ENCODE measurements at places on chromosomes 1 and 21.

- DNase-seq: no peak
Measured at GRCh38 chr1:6625584-6626149, 999 bp downstream of the THAP3 start.

DNA sequence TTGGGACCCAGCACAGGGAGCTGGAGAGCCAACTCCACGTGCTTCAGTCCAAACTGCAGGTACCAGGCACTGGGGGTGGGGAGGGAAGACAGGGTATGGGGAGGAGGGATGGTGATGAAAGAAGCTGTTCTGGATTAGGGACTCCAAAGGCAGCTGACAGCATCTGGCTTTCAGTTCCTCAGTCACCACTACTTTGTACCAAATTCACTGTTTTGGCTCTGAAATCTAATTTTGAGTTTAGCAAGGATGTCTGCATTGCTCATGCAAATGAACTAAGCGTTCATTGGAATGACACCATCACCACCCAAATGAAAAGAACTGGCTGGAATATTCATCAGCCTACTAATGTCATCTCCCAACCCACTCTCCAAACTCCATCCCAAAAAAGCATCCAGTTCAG lies 8.7 kb downstream of the C1orf74 start:
- no peak for DNase-seq

- DNase-seq: no peak
Measured at GRCh38 chr1:53320646-53321045, 7.2 kb downstream of the LRP8 start.

DNA sequence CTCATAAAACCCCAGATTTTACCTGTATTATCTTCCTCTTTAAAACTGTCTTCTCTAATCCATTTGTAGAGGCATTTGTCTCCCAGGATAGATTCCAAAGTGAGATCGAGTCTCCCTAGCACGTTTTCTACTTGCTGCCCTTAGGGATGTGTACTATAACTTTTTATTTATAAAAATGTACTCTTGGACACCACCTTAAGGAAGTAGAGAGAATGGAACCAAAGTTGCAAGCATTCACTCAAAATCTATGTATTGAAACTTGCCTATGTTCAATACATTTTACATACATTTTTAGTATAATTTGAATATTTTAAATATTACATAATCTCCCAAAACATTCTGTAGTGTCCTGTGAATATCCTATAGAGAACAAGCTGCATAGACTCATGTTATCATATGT lies 842 bp upstream of the SPRR2A start:
- DNase-seq: no peak

DNA sequence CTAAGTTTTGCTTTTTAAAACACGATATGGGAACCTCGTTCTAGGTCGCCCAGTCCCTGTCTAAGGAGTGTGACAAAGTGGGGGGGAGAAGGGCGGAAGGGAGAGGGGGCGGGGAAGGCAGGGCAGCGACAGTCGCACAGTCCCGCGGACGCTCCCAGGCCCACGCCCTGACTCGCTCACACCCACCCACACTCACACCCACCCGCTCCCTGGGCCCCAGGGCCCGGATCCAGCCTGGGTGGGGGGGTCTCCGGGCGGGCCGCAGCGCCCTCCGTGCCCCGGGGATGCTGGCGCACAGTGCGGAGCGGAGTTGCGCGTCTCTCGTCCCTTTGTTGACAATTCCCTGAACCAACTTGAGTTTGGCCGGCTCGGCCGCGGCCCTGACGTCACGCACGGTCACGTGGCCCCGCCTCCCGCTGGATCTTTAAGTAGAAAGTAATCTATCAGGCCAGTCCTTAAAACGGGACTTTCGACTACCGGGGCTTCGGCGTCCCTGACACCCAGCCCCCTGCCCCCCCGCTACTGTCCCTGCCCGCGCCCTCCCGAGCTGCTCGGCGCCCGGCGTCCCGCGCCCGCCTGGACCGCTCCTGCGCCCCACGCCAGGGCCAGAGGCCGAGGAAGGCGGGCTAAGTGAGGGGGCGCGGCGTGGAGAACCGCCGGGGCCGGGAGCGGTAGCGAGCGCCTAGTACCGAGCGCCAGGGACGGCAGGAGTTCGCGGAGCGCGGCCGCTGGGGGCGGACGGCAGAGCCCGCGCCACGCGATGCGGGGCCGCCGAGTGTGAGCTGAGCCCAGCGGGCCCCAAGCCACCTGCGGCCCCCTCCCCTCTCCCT lies at the start of gene FOXD3:
Gene FOXD3 (plus strand): TSS at position 454 of the 830 bp plus-strand sequence. CDS start 492 bp downstream, outside the sequence.
- DNase-seq: no peak

- DNase-seq: peak; percentile 28
Measured at GRCh38 chr1:76254104-76255030, 179.8 kb downstream of the ST6GALNAC3 start.

DNA sequence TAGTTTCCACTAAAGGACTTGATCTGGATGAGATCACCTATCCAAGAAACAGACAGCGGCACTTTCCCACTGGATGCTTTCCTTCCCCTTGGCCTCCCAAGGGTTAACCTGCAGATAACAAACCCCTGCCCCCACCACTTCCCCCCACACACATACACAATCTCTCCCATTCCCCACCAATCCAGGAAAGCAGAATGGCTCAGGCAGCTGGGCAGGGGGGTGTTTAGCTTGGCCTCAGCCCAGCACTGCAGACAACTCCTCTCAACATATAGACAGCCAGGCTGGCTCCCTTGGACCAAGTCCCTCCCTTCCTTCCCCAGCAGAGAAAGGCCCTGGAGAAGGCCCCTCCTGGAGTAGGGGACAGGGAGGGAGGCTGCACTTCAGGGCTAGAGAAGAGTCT lies 24.6 kb downstream of the PLEKHA6 start:
- DNase-seq: no peak

DNA sequence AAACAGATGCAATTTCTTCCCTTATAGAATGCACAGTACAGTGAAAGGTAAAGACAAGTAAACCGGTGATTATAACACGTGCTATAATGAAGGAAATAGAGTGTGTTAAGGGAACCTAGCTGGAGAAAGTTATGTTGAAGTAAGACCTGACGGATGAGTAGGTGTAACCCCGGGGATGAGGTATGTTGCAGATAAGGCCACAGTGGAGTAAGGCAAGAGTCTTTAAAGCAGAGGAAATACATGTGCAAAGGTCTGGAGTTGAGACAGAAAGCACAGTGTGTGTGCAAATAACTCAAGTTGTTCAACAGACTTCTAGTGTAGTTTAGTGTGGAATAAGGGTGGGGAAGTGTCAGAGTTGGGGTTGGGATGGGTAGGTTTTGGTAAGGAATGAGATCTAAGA lies 2.9 kb downstream of the DBT start:
- DNase-seq: no peak

DNA sequence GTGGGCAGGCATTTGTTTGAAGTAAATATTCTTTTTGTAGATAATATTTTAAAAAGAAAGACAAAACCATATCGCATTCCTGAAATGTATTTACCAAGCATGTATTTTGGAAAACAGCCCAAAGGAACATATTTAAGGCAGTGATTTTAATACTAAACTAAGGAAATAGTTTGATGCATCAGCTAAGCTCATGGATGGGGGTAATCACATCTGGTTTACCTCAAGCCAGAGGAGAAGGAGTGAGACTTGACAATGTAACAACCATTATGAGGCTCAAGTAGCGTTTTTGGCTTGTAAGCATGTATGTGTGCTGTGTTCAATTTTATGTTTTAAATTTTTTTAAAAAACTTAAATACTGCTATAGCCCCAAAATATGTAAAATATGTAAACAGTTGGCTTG lies 390.5 kb downstream of the DISC1 start:
- no peak for DNase-seq

DNA sequence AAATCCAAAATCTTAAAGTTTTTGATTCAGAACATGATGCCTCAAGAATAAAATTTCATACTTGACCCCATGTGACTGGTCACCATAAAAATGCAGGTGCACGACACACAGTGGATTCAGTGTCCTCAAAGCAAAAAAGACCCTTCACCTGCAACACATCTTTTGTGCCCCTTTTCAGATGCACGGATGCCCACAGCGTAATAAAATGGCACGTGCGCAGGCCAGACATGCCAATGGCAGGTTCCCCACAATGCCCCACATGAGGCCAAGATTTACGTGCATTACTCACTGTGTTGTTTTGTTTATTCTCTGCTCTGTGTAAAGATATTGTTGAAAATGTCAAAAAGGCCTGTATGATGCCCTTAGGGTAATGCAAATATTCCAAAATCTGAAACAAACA lies 9.3 kb downstream of the KCNA10 start:
- no peak for DNase-seq

GRCh38 chr21:41142051-41142795 lies 25.7 kb upstream of the BACE2 start:
- DNase-seq: no peak

DNA sequence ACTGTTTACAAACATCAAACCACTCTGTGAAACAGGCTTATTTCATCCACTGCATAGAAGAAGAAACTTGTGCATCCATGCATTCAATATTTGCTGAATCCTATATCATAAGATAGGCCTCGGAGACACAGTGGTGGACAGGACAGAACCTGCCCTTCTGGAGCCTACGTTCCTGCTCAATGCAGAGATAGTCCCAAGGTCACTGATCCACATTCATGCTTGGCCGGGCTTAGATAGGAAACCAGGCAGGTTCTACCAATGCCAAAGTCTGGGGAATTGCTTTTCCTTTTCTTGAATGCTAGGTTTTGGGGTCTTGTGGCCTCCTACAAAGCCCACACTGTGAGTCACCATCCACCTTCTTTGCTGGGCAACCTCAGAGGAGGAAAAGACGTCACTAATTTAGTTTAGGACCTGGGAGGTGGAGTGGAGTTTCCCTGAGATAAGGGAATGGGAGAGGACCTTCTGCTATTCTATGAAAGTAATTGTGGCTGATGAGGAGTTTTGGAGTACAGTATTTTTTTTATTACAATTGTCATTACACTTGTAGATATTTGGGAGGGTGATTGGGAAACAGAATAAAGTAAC lies 99.7 kb upstream of the CD34 start:
- no peak for DNase-seq

DNA sequence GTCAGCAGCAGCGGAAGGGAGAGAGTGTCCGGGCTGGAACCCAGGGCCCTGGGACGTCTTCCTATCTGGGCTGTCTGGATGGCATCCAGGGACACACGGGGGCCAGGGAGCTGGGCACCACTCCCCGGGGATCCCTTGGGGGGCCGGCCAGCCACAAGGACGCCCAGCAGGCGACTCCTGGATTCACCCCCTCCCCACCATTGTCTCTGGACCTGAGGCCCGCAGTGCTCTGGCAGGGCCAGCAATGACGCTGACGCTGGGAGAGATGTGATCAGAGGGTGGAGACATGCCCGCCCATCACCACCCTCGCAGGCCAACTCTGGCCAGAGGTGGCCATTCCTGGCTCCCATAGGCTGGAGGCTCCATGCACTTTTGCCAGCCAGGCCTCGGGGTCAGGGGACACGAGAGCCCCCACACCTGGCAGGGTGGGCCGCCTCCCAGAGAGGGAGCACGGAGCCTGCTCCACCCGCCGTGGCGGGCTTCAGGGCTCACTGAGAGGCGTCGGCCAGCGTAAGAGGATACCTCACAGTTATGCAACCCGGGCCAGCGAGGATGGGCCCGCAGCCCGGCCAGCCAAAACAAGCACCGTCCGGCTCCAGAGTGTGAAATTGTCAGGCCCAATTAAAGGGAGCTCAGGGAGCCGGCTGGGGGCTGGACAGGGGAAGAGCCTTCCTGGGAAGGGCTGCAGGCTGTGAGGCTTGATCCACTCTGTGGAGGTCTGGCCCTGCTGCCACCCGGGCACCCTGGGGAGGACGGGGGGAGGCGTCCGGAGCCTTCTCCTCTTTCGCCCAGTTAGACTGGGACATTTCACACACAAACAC lies 10.3 kb downstream of the ACTRT2 start:
- DNase-seq: no peak

Measured in activated CD4-positive, alpha-beta T cell treated with anti-CD3 and anti-CD28 coated beads for 4 hours (primary cell).